Activated CD8-positive, alpha-beta memory T cell treated with anti-CD3 and anti-CD28 coated beads, Interleukin-2, amount 10 ng/mL, durations not matched to agents 7 days and 5 days (primary cell): ENCODE measurements at places on chromosomes 2 and 18. TPM values are rescaled to one million over a fixed set of nuclear protein-coding genes. Genes with fewer than 3 reads are reported as not detected.
A peak's percentile ranks its signal among the peaks of the same experiment; 100 is the strongest.

GRCh38 chr2:224850081-224850480 is 133.9 kb upstream of the CCDC195 start:
- H3K27ac ChIP-seq = no peak overlapping the region
- peaks cover 75% of the 10 kb centered on the region for H3K36me3 ChIP-seq
- no peaks in the 10 kb centered on the region for H3K27me3 ChIP-seq
- no peak overlapping the region for H3K4me3 ChIP-seq

- no peak overlapping the region for H3K4me3 ChIP-seq
- peaks cover 2% of the 10 kb centered on the region for H3K4me1 ChIP-seq
- no peak for DNase-seq
- no peaks in the 10 kb centered on the region for H3K36me3 ChIP-seq
- H3K27me3 ChIP-seq = peaks cover 39% of the 10 kb centered on the region
These were observed 34.6 kb downstream of the ZBTB7C start for GRCh38 chr18:48374423-48375149.

GRCh38 chr18:36153771-36154170 is 24.1 kb downstream of the ELP2 start:
- H3K27ac ChIP-seq = no peak overlapping the region
- peaks cover 42% of the 10 kb centered on the region for H3K36me3 ChIP-seq
- H3K27me3 ChIP-seq = no peaks in the 10 kb centered on the region
- H3K4me1 ChIP-seq = peaks cover 3% of the 10 kb centered on the region
- no peak overlapping the region for H3K4me3 ChIP-seq

DNA sequence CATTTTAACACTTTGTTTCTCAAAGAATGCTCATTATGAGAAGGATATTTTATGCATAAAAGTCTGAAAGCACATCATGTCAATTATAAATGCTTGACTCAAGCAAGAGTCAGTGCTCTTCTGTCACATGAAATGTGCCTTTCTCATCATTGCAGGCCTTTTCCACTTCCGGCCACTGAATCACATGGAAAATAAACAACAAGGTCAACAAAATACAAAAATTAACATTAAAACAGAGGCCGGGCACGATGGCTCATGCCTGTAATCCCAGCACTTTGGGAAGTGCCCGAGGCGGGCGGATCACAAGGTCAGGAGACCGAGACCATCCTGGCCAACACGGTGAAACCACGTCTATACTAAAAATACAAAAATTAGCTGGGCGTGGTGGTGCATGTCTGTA is 480.6 kb downstream of the SPAG16 start:
- H3K4me3 ChIP-seq = no peak overlapping the region
- no peaks in the 10 kb centered on the region for H3K36me3 ChIP-seq
- DNase-seq = no peak
- no peaks in the 10 kb centered on the region for H3K4me1 ChIP-seq
- no peaks in the 10 kb centered on the region for H3K27me3 ChIP-seq
- H3K27ac ChIP-seq = no peak overlapping the region

- DNase-seq = no peak
- H3K4me1 ChIP-seq = no peaks in the 10 kb centered on the region
- H3K4me3 ChIP-seq = no peak overlapping the region
- no peak overlapping the region for H3K27ac ChIP-seq
These were observed 32.9 kb downstream of the ZC3H15 start for GRCh38 chr2:186518945-186519344.

DNA sequence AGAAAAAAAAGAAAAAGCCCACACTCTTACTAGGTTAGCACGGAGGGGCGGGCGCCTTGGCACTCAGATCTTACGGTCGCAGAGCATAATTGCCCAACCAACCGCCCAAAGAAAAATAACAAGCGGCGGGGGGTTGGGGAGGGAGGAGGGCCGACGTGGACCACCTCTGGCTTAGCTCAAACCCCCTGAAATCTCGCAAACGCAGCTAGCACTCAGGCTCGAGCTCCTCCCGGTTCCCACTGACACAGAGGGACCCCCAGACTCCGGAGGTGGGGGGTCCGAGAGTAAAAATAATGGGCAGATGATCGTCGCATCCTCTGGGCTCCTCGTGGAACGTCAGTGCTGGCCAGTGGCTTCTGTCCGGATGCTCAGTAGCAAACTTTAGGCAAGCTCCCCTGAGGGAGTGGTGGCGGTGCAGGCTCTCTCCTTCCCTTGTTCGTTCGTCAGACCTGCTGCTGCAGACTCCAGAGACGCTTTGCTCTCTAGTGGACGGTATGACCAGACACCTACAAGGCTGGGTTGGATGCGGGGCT is 12.0 kb downstream of the CATIP start:
- H3K27ac ChIP-seq = peak overlapping the region; percentile 6
- no peak for DNase-seq
- peaks cover 2% of the 10 kb centered on the region for H3K36me3 ChIP-seq
- H3K4me3 ChIP-seq = peak overlapping the region; percentile 11

- H3K4me1 ChIP-seq = no peaks in the 10 kb centered on the region
- H3K27ac ChIP-seq = no peak overlapping the region
- H3K4me3 ChIP-seq = no peak overlapping the region
- H3K36me3 ChIP-seq = peaks cover 46% of the 10 kb centered on the region
- no peaks in the 10 kb centered on the region for H3K27me3 ChIP-seq
These were observed 152.3 kb upstream of the STON1 start for GRCh38 chr2:48377646-48378045.

DNA sequence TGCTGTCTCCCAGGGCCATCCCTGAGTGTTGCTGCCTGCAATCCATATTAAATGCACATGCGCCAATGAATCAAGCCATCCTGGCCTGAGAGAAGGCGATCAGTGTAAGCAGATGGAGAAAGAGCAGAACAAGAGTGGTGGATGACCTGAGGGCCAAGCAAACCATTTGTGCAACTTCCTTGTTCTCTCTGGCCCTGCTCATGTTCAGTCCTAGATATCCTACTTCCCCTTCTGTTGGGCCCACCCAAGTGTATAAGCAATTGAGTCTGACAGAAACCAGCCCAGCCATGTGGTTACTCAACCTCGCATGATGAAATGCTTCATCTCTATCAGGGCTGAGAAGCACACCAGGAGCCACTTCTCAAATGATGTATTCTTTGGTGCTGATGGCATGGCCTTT is 383.1 kb upstream of the ID2 start:
- no peak for DNase-seq
- H3K27me3 ChIP-seq = peaks cover 5% of the 10 kb centered on the region
- no peak overlapping the region for H3K4me3 ChIP-seq
- H3K36me3 ChIP-seq = peaks cover 54% of the 10 kb centered on the region
- peaks cover 55% of the 10 kb centered on the region for H3K4me1 ChIP-seq
- no peak overlapping the region for H3K27ac ChIP-seq

DNA sequence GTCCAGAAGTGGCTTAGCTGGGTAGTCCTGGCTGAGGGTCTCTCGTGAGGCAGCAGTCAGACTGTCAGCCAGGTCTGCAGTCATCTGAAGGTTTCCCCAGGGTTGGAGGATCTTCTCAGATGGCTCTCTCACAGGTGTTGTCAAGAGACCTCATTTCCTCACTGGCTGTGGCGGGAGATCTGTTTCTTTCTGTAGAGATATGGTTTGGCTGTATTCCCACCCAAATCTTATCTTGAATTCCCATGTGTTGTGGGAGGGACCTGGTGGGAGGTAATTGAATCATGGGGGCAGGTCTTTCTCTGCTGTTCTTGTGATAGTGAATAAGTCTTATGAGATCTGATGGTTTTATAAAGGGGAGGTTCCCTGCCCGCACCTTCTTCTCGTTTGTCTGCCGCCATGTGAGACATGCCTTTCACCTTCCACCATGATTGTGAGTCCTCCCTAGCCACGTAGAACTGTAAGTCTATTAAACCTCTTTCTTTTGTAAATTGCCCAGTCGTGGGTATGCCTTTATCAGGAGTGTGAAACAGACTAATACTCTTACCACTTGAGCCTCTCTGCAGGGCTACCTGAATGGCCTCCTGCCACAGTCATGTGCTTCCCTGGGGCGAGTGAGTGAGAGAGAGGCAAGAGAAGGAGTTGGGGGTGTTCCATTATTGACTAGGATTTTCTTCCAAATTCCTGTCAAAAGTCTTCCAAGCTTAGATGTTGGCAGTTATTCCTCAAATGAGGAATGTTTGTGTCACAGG is 23.6 kb downstream of the MALT1 start:
- no peak overlapping the region for H3K4me3 ChIP-seq
- H3K27me3 ChIP-seq = no peaks in the 10 kb centered on the region
- DNase-seq = no peak
- H3K36me3 ChIP-seq = peaks cover 42% of the 10 kb centered on the region

- DNase-seq = no peak
- no peak overlapping the region for H3K27ac ChIP-seq
- no peaks in the 10 kb centered on the region for H3K4me1 ChIP-seq
- H3K27me3 ChIP-seq = no peaks in the 10 kb centered on the region
- H3K4me3 ChIP-seq = no peak overlapping the region
These were observed 47.6 kb downstream of the COBLL1 start for GRCh38 chr2:164794016-164794415.

- no peak overlapping the region for H3K27ac ChIP-seq
- no peak for DNase-seq
- H3K36me3 ChIP-seq = no peaks in the 10 kb centered on the region
- H3K27me3 ChIP-seq = peaks cover 13% of the 10 kb centered on the region
These were observed 111.3 kb downstream of the CMPK2 start for GRCh38 chr2:6754419-6754818.

- no peaks in the 10 kb centered on the region for H3K36me3 ChIP-seq
- H3K4me1 ChIP-seq = peaks cover 41% of the 10 kb centered on the region
- DNase-seq = no peak
- H3K27ac ChIP-seq = no peak overlapping the region
- H3K27me3 ChIP-seq = peaks cover 23% of the 10 kb centered on the region
These were observed 42.4 kb downstream of the LRRFIP1 start for GRCh38 chr2:237669628-237670392.

- no peak for DNase-seq
- no peak overlapping the region for H3K27ac ChIP-seq
- H3K4me1 ChIP-seq = no peaks in the 10 kb centered on the region
These were observed 373.4 kb downstream of the METTL4 start for GRCh38 chr18:2197946-2198345.

- H3K4me3 ChIP-seq = no peak overlapping the region
- H3K27me3 ChIP-seq = no peaks in the 10 kb centered on the region
- H3K36me3 ChIP-seq = peaks cover 2% of the 10 kb centered on the region
- H3K4me1 ChIP-seq = peaks cover 8% of the 10 kb centered on the region
- H3K27ac ChIP-seq = no peak overlapping the region
- no peak for DNase-seq
These were observed 10.6 kb downstream of the CXCR4 start for GRCh38 chr2:136107051-136108033.

DNA sequence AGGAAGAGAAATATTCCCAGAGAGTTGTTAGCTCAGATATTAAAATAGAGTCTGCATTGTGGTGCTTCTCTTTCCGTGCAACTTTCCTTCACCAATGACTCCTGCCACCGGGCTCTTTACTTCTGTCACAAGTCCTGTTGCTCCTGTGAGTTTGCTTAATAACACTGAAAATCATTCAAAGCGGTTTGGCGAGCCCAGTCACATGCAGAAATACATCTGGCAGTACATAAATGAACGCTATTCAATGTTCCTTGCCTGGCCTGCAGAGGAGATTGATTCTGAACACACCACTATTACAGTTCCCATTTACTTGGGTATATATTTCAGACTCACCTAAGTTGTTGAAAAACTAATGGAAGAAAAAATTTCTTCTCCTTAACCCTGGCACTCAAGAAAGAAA is 276.6 kb downstream of the ZNF521 start:
- H3K4me1 ChIP-seq = no peaks in the 10 kb centered on the region
- H3K4me3 ChIP-seq = no peak overlapping the region
- no peaks in the 10 kb centered on the region for H3K27me3 ChIP-seq
- H3K36me3 ChIP-seq = no peaks in the 10 kb centered on the region
- no peak for DNase-seq
- no peak overlapping the region for H3K27ac ChIP-seq

MYL1 gene
- total RNA-seq = not detected

SMYD1 gene
- total RNA-seq = not detected

MRPL30 gene
- total RNA-seq = 26.2 TPM

ASB18 gene
- total RNA-seq = not detected

DHRS9 gene
- not detected for total RNA-seq

DCTN1 gene
- total RNA-seq = 108 TPM

SNTG2 gene
- total RNA-seq = 1.6 TPM
